Stimulated activated memory B cell treated with anti-CD40 and anti-IgM and Interleukin-4, amounts not matched to agents 10 μg/mL and 1 μg/mL and 100 μg/mL, for 72 hours (primary cell): ENCODE measurements at places on chromosomes 3 and 15.

DNA sequence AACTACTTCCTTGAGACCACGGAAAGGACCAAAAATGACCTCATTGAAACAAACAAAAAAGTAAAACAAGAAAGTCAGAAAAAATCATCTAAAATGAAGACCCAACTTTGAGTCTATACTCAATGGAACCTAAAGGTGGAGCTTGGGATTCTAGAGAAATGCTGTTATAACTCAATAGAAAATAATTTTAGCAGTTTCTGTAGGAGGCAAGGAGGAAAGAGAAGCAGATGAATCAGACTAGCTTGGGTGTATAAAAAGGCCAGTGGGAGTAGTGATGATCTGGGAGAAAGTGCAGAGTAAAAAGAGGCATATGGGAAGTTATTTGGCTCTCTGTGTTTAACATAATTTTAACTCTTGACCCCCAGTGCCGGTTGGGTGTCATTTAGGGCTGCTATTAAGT lies 94.4 kb downstream of the TMCO5A start:
- no peak for ATAC-seq

GRCh38 chr3:81716870-81717509 lies 44.5 kb downstream of the GBE1 start:
- ATAC-seq = no peak

GRCh38 chr3:84074767-84075166 lies 884.0 kb upstream of the CADM2 start:
- no peak for ATAC-seq

DNA sequence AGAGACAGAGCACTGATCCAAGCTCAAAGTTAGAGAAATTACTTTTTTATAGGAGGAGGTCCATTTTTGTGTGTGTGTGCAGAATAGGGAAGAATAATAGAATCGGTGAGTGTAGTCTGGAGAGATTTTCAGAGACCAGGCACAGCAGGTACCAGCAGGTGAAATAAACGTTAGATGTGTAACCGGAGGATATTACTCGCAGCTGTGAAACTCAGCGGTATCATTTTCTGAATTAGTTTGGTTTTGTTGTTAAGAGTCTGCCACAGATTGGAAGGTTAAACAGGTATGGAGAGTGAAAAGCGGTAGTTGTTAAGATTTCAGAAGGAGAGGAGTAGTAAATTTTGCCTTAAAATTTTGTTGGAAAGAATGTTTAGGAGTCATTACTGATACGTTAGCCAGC lies 69.9 kb downstream of the RGMA start:
- no peak for ATAC-seq

DNA sequence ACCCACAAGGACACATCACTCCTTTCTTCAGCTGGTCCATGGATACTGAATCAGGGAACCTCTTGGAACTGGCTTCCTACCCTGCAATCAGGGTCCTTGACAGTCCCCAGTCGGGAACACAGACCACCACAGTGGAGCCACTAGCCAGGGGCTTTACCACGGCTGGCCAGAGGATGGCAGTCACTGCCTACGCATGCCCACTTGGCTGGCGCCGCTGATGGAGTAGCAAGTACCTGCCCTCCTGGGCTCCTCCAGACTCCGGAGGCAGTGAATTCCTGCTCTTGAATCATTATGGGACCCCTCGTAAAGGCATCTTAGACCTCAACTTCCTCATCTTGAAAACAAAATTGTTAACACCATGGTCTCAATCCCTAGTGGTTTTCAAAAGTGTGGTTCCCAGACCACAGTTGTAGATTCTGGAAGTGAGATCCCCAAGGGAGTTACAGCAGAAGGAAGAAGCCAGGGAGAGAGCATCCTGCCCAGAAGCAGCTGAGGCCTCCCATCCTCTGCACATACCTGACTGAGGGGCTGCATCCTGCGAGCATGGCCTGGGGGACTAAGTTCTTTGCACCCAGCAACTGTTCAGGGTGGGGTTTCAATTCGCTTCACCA lies 9.1 kb upstream of the SKIC8 start:
- ATAC-seq = peak; percentile 58

- no peak for ATAC-seq
These were observed 676.2 kb downstream of the NAALADL2 start for GRCh38 chr3:175535351-175535750.

DNA sequence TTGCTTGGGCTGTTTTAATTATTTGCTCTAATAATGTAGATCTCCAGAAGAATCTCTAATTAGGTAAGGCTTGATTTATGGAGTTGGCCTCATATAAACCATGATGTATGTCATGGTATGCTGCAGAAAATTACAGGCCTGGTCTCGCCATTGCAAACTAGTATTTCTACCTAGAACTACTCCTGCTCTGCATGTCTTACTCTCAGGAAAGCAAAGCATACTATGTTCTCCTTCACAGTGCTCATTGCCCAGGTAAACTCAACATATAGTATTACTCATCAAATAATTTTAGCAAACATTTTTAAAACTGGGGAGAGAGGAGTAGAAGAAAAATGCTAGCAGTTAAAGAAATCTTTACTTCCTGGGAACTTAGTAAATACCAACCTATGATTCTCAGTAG lies 90.7 kb downstream of the FILIP1L start:
- no peak for ATAC-seq

GRCh38 chr3:157064402-157064801 lies 95.5 kb downstream of the CCNL1 start:
- ATAC-seq = peak; percentile 84

GRCh38 chr3:16392065-16392464 lies 121.4 kb downstream of the RFTN1 start:
- ATAC-seq = no peak

DNA sequence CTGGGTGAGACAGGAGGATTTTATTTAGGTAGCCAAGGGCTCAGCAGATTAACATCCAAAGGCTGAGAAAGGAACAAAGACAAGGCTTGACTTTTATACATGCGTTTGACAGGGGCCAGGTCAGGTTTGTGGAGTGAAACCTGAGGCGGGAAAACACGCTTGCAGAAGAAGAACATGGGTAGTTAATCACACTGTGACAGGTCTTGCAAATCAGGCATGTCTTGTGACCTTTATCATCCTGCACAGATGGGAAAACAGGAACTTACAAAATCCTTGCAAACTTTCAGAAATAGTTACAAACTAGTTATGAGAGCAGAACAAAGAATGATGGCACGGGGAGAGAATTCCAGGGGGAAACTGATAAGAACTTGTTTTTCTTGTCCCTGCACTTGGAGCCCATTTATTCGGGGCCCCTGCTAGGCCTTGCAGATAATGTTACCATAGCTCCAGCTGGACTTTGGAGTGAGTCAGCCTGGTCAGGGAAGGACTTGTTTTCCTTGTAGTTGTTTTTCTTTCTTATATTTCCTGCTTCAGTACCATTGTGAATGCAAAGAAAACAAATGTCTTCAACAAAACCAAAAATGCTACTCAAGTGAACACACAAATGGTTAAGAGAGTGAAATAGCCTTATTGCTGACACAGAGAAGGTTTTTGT lies 965.9 kb upstream of the ROBO1 start:
- no peak for ATAC-seq

DNA sequence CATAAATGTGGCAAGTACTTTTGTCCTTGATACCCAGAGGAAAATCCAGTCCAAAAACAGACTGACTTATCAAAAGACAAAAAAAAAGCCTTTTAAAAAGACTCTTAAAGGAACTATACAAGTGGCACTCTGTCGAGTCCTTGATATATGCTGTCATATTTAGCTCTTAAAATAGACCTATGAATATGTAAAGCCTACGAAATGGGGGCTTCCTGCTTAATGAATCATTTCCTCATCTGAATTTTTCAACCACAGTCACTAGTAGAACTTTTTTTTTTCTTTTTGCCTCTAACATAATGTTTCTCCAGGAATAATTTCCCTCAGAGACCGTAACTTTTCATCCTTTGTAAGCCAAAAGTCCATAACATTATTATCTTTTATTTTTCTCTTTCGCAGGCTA lies 95.8 kb downstream of the P3H2 start:
- ATAC-seq = no peak

GRCh38 chr15:58203537-58203936 lies 65.4 kb downstream of the AQP9 start:
- no peak for ATAC-seq

- no peak for ATAC-seq
These were observed 427.5 kb downstream of the TUSC7 start for GRCh38 chr3:117137065-117137464.

- peak; percentile 71 for ATAC-seq
These were observed 21.2 kb downstream of the IGSF10 start for GRCh38 chr3:151439652-151440125.

DNA sequence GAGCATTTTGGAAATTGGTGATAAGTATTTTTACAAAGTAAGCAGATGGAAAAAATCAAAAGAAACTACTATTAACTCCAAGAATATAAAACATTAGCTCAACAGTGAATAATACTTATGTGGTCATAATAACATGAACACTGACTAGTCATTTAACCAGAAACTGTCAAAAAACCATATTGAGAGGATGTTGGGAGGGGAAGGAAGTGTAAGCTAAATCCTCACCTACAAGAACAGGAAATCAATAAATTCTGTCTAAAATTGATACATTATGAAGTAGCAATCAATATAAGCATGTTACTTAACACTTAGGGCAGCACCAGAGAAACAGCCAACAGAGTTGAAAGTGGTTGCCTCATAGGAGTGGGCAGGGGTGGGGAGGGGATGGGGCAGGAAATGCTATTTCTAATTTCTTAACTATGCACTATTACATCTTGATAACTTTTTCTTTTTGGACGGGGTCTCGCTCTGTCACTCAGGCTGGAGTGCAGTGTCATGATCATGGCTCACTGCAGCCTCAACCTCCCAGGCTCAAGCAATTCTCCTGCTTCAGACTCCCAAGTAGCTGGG lies 41.7 kb downstream of the CCR3 start:
- ATAC-seq = no peak

DNA sequence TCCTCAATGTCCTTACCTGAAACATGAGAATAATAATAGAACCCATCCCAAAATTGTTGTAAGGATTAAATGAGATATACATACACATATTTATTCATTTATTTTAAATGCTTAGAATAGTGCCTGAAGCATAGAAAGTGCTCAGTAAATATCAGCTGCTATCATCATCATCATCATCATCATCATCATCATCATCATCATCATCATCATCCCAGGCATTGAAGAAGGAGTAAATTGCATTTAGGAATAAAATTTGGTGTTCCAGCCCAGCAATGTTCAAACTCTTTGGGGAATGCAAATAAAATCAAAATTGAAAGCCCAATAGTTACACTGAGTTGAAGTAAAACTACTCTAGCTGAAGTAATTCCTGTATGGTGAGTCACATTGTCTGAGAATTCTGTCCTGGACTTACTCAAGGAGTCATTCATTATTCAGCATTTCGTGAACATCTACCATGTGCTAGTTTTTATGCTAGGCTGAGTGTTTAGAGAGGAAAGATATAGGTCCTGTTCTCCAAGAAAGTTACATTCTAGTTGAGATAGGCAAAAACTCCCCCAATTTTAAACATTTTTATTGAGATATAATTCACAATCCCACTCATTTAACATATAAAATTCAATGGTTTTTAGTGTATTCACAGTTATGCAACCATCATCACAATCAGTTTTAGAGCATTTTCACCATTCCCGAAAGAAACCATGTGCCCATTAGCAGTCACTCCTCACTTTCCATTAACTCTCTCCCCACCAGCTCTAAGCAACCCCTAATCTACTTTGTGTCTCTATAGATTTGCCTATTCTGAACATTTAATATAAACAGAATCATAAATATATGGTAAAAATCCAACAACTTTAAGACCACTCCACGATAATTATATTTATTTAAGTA lies 107.2 kb downstream of the FRMD5 start:
- ATAC-seq = no peak

DNA sequence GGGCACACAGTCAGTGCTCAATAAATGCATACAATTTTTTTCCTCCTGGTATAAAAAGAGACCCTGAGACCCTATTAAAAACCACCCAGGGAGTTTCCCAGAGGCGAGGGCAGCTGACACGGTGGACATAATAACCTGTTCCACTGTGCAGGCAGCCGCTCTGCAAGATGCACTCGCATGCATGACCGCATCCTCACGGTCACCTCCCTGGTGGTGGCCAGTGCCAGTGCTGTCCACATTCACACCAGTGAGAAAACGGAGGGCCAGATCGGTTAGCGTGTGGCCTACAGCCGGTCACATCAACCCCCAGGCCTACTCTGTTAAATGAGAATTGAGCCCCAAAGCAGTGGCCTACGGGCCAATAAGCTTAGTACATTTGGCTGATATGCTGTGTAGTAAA lies 24.8 kb downstream of the SH3BP5 start:
- no peak for ATAC-seq

- no peak for ATAC-seq
These were observed 152.6 kb upstream of the GBE1 start for GRCh38 chr3:81913886-81914663.

- ATAC-seq = peak; percentile 43
These were observed 22.3 kb upstream of the P2RY13 start for GRCh38 chr3:151351648-151352047.

- peak; percentile 32 for ATAC-seq
These were observed 25.9 kb downstream of the SNX33 start for GRCh38 chr15:75673426-75674235.

DNA sequence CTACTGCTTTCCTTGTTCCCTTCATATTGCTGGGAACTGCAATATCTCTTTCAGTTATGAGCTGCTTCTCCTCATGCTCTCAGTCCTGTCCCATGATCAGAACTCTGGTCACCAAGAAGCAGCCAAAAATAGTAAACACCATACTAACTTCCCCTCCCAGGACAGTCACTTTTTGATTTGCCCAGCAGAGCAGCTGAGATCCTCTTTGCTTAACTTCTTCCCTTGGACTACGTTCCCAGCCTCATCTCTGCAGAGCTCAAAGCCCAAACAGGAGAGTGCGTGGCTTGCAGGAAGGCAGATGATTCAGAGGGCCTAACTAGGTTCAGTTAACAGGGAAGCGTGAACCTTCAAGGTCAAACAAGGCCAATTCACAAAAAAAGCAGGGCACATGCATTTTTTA lies 153.2 kb downstream of the CTNNB1 start:
- no peak for ATAC-seq

DNA sequence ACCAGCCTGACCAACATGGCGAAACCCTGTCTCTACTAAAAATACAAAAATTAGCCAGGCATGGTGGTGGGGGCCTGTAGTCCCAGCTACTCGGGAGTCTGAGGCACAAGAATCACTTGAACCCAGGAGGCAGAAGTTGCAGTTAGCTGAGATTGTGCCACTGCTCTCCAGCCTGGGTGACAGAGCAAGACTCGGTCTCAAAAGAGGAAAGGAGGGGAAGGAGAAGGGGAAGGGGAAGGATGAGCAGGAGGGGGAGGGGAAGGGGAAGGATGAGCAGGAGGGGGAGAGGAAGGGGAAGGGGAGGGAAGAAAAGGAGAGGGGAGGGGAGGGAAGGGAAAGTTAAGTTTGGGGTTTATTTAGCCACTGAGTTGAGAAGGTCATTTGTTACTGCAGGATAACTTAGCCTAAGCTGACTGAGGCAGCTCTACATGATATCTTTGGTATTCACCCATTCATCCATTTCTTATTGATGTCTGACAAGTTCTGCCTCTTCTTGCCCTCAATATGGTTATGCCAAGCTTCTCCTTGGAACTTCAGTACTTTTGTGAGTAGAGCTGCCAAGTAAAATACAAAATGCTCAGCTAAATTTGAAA lies 15.9 kb upstream of the ABHD2 start:
- no peak for ATAC-seq

DNA sequence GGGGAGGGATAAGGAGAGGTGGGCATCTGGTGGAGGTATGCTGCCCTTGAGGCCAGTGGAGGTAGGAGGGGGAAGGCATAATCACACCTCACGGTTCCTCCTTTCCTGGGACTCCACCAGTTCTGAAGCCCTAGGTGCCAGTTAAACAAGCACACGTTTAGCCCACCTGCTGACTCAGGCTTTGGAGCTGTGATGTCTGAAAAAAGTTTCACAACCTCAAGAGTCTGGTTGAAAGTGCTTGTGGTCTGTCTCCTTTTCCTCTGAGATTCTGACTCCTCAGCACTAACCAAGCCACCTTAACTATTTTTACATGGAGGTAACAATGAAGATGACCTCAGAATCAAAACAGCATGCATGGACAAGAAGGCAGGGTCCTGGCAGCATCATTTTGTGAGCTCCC lies 23.0 kb downstream of the HPS3 start:
- peak; percentile 72 for ATAC-seq
